ENCODE measurements at places on chromosomes 1 and 21.

DNA sequence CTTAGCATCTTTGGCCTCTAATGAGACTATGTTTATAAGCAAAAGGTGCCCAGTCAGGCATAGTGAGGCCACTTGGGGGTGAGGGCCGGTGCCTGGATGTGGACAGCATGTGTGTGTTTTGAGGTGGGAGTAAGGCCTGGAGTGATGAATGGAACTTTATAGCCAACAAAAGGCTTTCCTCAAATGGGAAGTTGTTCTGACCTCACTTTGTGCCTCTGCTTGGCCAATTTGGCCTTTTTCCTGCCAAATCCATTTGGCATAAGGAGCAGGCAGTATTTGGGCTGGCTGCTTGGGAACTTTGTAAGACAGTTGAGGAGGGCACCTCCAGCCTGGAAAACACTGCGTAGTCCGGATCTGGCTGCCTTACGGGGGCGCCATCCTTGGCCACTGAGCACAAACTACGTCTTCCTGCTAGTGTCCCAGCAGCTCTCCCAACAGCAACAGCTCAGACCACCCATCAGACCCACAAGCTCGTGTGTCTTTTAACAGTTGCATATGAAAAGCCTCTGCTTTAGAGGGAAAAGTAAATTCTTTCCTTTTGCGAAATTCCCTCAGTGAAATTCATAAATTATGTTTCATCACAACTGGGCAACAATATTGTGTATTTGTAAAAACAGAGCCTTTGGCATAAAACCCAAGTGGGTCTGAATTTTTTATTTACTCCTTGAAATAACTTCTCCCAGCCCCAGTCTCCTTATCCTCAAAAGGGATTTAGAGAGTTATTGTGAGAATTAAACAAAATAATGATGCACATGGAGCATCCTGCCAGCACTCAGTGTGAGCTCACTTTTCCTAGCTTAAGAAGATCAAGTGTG, 322.9 kb downstream of the DISC1 start:
- peak; percentile 26 for DNase-seq

DNA sequence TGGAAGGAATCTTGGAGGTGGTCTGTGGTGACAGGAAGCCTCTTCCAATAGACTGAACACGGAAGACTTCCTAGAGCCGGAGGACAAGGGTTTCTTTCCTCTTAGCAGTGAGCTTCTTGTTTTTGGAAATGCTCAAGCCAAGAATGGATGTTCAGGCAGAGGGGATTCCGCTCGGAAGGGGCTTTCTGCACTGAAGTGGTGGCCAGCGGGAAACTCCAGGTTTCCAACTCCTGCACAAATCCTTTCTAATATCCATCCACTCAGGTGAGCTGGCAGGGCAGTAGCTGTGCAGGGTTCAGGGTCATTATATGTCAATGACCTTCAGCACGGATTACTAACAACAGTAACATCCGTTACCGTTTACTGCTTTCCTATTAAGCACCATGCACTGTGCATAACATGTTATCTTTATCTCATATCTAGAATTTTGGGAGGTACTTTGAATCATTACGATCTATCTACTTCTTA, 573 bp upstream of the CPT2 start:
- DNase-seq, result no peak

- DNase-seq, result no peak
Measured at GRCh38 chr1:65722461-65722860, 70.2 kb upstream of the PDE4B start.

DNA sequence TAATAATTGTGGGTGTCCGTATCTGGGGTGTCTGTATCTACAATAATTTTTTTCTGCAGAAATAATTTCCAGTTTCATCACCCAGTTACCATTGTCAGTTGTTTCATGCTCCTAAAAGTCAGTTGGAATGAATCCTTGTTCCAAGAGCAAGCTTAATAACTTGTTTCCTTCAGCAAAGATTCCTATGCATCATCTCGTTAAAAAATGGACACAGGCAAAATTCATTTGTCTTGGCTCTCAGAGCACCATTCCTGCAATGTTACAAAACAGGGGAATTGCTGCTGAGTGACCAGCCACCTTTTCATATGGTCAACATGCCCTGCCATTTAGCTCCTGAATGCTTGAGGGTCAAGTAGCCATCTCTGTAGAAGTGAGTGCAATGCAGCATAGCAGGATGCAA, 393.4 kb downstream of the KCNT2 start:
- DNase-seq, result no peak

DNA sequence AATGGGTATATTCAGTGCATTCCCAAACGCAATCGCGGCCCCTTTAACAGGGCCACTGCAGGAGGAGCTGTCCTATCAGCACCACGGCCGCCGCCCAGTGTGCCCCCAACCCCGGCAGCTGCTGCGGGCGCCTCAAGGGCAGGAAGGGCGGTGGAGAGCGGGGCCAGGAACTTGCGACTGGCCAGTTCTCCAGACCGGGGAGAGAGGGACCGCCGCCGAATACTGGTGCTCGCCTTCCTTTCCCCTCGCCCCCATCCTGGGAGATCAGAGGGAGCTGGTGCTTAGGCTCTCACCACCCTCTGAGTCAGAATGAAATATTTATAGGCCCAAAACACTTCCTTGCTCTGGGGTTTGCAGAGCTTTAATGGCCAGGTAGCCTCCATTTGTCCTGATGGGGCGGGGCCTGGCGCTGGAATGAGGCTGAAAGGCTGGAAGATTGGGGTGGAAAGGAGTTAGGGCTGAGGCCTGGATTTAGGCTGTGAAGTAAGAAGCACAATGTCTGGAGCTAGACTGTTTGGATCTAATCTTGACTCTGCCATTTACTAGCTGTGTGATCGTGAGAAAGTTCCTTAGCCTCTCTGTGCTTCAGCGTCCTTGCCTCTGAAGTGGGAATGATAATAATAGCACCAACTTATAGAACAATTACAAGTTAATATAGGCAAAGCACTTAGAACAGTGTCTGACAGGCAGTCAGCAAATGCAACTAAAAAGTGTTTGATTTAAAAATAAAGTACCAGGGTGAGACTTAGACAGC, 75.5 kb downstream of the NAV1 start:
- DNase-seq, result no peak

GRCh38 chr1:181483285-181484195, at the start of gene CACNA1E:
Gene CACNA1E, plus strand, starts transcription at chr1:181483517. Its CDS starts 228 bp downstream, at chr1:181483745.
- DNase-seq, result no peak

GRCh38 chr21:44946254-44947041, 6.6 kb downstream of the SLX9 start:
- no peak for DNase-seq

GRCh38 chr1:110475362-110476027, 24.5 kb downstream of the PROK1 start:
- no peak for DNase-seq

DNA sequence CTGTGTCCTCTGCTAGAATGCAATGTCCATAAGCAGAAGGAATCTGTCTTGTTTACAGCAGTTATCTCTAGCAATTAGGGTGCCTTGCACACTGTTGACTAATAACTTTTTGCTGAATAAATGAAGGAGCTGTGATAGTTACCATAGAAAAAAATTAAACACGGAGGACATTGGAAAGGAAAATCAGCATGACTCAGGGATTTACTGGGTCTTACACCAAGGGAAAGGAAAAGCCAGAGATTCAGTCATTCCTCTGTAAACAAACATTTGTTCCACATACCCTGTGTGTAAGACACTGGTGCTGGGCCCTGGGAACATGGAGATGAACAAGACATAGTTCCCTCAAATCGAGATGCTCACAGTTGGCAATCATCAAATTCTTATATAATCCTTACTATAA, 183.3 kb downstream of the PTGER3 start:
- no peak for DNase-seq

DNA sequence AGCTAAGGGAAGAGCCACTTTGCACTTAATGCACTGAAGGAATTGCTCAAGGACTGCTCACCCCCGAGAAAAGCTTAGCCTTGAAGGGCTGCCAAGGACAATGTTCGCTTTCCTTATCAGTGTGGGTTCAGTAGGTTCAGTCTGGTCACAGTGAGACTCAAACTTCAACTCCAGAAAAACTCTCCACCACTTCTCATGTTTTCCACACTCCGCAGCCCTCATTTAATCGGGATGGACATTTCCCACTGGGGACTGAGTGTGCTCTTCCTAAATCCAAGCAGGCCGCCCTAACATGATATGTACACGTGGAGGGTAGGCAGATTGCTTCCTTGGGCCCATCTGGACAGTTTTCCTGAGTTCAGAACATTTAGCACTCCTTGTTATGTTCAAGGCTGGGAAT, 19.5 kb downstream of the SUSD4 start:
- DNase-seq, result no peak

DNA sequence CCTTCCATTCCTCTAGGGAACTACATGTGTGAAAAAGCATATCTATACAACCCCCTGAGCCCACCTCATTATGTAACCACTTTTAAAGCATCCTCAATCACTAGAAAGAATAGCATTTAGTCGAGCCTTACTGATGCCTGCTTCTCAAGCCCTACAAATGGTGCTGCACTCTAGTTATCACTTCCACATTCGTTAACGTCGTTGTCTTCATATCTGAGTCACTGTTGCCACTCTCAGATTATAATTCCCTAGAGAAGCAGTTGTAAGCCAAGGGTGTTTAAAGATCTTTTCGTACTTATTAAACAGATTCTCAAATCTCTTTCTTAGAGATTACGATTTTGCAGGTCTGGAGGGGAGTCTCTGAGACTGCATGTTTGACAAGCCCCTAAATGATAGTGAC, 16.5 kb downstream of the ATP1B1 start:
- no peak for DNase-seq

DNA sequence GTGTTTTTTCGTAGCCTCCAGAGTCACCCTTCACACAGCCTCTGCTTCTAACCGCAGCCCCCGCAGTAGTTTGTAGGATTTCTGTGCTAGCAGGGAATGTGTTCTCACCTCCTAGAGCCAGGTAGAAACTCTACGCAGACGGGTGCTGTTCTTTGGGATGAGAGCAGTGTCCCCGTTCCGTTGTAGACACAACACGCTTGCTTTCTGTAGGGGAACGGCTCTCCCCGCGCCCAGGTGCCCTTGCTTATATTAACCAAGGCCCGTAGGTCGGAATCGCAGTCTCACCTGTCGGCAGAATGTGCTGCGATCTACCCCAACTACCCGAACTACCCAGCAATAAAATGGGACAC, 111.8 kb upstream of the NBPF11 start:
- DNase-seq, result no peak

- DNase-seq, result no peak
Measured at GRCh38 chr1:83959824-83960498, 39.0 kb downstream of the TTLL7 start.

DNA sequence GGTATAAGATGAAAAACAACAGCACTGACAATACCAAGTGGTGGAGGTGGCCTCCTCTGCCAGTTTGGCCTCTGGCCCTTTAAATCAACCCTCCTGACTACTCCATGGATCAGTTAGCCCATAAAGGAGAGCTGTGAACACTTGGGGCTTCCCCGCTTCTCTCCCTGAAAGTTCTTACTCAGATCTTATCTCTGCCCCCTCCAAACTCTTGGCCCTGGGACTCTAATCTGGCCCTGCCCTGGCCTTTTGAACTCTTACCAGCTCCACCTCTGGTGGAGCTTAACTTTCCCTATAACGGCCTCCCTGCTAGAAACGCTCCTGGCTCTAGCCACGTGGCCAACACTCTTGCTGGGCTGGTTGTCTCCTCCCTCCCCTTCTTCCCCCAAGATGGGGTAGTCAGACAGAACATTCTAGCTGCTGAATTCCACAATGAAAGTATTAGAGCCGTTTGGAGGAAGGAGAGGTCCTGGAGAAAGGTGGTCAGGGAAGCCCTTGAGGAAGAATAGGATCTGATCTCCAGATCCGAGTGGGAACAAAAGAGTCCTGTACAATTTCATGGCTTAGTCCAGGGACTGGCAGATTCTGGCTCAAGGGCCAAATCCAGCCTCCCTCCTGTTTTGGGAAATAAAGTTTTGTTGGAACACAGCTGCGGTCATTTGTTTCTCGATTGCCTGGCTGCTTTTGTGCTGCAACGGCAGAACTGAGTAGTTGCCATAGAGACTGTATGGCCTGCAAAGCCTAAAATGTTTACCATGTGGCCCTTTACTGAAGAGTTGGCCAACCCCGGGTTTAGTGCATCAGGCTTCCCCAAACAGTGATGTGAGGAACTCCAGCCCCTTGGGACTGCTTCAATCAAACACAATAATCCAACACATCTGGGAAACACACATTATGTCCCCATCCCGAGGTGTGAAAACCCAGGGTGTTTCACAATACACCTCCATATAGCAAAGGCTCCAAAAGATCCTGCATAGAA, 9.5 kb upstream of the PIGR start:
- DNase-seq, result no peak

GRCh38 chr1:17293681-17294425, 14.1 kb upstream of the PADI4 start:
- no peak for DNase-seq

- DNase-seq, result no peak
Measured at GRCh38 chr1:214917081-214917635, 165.4 kb upstream of the KCNK2 start.

GRCh38 chr1:10839188-10839770, 42.8 kb upstream of the CASZ1 start:
- no peak for DNase-seq

All from substantia nigra (tissue), 51 donors.